ENCODE measurements at places on chromosomes 13 and 19. TPM values are rescaled to one million over a fixed set of nuclear protein-coding genes. Genes with fewer than 3 reads are reported as not detected.

The ZNF443 gene
- 3.3 TPM for total RNA-seq

The ATP7B gene
- 6.3 TPM for total RNA-seq

The ZNF816 gene
- 12.0 TPM for total RNA-seq

The ZNF568 gene
- 10.9 TPM for total RNA-seq

The CFAP97D2 gene
- 1.8 TPM for total RNA-seq

The SH2D3A gene
- 21.2 TPM for total RNA-seq

The A1BG gene
- 14.0 TPM for total RNA-seq

The ZGLP1 gene
- 6.2 TPM for total RNA-seq

The SULT2A1 gene
- total RNA-seq = not detected

The CYP2F1 gene
- 1.7 TPM for total RNA-seq

The FPR1 gene
- total RNA-seq = 105 TPM

The PINLYP gene
- 5.8 TPM for total RNA-seq
